ENCODE measurements at places on chromosomes 11 and 22. TPM values are rescaled to one million over a fixed set of nuclear protein-coding genes. Genes with fewer than 3 reads are reported as not detected.

YPEL4 gene
- total RNA-seq = not detected

DBX1 gene
- total RNA-seq = not detected

DNA sequence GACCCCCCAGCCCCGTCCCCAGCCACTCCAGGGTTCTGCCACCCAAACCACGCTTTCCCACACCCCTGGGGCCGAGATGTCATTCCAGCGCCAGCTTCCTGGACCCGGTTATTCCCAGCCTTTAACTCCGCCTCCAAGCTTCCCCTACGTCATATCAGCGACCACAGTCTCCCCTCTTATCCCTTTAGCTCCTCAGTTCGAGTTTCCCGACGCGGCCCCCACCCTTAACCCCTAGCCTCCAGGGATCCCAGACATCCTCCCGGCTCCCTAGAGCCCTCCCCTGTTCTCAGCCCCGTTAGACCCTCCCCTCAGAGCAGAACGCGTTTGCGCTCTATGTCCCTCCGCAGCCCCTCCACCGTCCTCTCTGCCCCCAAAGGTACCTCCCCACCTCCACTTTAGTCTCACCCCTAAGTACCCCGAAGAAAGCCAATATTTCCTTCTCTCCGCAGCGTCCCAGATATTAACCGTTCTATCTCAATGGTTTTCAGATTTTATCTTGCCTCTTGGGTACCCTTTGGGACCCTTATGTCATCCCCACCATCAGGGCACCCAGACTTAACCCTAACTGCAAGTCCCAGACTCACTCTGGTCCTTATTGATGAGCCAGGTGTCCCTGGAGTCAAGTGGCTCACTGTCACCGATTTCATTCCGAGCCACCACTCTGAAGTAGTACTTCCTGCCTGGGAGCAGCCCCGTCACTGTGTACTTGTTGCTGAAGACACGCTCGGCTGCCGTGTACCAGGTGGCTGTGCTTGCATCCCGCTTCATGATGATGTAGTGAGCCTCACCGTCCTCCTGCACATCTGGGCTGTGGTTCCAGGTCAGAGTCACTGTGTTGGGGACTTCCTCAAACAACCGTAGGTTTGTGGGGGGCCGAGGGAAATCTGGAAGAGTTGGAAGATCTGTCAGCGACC lies 8.0 kb downstream of the TMEM86A start:
- ATAC-seq = peak; percentile 57

DNA sequence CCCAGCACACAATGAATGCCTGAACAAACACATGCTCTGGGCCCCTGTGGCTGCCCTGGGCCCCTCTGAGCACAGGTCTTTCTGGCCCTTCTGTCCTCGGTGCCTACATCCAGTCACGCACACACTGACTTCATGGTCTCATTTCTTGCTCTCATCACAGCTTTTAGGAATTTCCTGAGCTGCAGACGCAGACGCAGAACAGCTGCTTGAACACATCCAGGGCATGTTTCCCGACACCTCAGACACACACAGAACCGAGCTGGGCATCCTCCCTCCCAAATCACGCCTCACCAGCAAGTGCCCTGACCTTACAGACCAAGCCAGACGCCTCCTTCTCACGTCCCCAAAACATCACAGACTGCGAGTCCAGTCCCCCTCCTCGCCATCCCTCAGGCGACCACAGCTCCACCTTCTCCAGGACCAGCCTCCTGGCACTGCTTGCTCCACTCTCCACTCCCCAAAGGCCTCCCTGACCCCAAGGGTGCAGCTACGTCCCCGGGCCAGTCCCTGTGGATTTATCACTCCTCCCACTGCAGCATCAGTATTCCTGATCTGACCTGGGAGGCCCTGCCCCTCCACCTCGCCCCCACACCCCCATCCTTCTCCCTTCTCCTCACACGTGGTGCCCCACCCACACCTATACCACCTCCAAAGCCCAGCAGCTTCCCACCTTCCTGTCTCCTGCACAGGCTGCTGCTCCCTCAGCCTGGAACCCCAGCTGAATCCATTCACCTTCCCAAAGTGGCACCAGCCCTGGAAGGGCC lies 12.9 kb downstream of the SIRT3 start:
- peak; percentile 24 for ATAC-seq

Measured in esophagus mucosa (tissue), 1 donor.